Activated CD8-positive, alpha-beta T cell treated with anti-CD3 and anti-CD28 coated beads for 36 hours (primary cell): ENCODE measurements at places on chromosomes 7 and 10. TPM values are rescaled to one million over a fixed set of nuclear protein-coding genes. Genes with fewer than 3 reads are reported as not detected.

Gene ANXA8
- not detected for total RNA-seq

Gene HOXA1
- total RNA-seq: 0.25 TPM

Gene GNG11
- not detected for total RNA-seq

Gene FGL2
- 0.95 TPM for total RNA-seq

Gene OR2A42
- not detected for total RNA-seq

Gene PLXNA4
- 0.18 TPM for total RNA-seq

Gene CDHR3
- 0.74 TPM for total RNA-seq

Gene TNS3
- total RNA-seq: 0.04 TPM

Gene IFIT1B
- not detected for total RNA-seq

DNA sequence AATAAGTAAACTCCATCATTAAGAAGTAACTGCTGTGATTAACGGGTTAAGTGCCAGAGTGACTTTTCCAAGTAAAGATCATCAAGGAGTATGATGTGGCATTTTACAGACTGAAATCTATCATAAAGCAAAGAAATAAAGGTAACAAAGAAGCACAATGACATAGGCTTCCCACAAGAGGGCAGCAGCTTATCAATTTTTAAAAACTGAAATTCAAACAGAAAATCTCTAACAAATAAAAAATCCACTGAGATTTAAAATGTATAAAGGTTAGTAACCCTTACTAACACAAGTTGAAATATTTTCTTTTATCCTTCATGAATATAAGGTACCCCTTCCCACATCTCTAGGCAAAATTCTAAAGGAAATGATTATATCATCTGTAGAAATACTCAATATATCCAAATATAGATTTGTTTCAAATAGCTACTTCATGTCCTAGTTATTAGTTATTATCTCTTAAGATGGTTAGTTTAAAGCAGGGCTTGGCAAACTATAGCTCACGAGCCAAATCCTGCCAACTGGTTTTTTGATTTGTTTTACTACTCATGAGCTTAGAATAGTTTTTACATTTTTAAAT lies 29.2 kb downstream of the FAM3C start:
- no peak overlapping the region for H3K27ac ChIP-seq
- peak; percentile 33 for DNase-seq
- H3K4me3 ChIP-seq: no peak overlapping the region
- H3K27me3 ChIP-seq: no peaks in the 10 kb centered on the region

DNA sequence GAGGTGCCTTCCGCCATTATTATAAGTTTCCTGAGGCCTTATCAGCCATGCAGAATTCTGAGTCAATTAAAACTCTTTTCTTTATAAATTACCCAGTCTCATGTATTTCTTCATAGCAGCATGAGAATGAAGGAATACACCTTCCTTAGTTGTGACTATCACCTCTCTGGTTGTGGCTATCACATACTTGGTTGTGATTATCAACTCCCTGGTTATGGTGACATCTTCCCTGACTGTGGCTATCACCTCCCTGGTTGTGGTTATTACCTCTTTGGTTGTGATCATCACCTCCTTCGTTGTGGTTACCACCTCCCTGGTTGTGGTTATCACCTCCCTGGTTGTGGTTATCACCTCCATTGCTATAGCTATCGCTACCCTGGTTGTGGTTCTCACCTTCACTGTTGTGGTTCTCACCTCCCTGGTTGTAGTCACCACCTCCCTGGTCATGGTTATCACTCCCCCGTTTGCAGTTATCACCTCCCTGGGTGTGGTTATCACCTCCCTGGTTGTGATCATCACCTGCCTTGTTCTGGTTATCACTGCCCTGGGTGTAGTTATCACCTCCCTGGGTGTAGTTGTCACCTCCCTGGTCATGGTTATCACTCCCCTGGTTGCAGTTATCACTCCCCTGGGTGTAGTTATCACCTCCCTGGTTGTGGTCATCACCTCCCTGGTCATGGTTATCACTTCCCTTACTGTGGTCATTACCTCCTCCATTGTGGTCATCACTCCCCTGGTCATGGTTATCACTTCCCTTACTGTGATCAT lies 105.9 kb downstream of the GPR26 start:
- peaks cover 26% of the 10 kb centered on the region for H3K27me3 ChIP-seq
- peaks cover 11% of the 10 kb centered on the region for H3K36me3 ChIP-seq
- DNase-seq: peak; percentile 27
- H3K4me3 ChIP-seq: peak overlapping the region; percentile 59
- H3K27ac ChIP-seq: peak overlapping the region; percentile 76
- peaks cover 5% of the 10 kb centered on the region for H3K4me1 ChIP-seq

GRCh38 chr10:20535897-20536881 lies 360.9 kb downstream of the NEBL start:
- no peak overlapping the region for H3K27ac ChIP-seq
- H3K4me1 ChIP-seq: no peaks in the 10 kb centered on the region
- no peak overlapping the region for H3K4me3 ChIP-seq
- no peaks in the 10 kb centered on the region for H3K27me3 ChIP-seq
- no peaks in the 10 kb centered on the region for H3K36me3 ChIP-seq

DNA sequence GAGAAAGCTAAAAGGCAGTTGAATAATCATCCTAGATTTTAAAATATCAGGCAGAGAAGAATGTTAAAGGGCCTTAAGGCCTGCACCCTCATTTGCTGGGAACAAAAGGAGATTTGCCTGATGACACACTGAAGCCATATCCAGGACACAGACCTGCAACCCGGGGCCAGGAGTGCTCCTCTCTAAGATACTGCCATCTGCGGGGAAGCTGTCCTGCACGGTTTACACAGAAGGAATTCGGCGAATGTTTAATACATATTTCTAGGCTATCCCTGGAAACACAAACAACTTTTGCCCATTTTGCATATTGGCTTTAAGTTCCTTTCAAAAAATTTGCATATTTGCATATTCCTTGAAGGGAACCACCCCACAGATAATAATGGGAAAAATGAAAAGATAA lies 52.3 kb downstream of the DYNC1I1 start:
- H3K27me3 ChIP-seq: no peaks in the 10 kb centered on the region
- H3K4me3 ChIP-seq: no peak overlapping the region
- no peaks in the 10 kb centered on the region for H3K4me1 ChIP-seq
- no peaks in the 10 kb centered on the region for H3K36me3 ChIP-seq

DNA sequence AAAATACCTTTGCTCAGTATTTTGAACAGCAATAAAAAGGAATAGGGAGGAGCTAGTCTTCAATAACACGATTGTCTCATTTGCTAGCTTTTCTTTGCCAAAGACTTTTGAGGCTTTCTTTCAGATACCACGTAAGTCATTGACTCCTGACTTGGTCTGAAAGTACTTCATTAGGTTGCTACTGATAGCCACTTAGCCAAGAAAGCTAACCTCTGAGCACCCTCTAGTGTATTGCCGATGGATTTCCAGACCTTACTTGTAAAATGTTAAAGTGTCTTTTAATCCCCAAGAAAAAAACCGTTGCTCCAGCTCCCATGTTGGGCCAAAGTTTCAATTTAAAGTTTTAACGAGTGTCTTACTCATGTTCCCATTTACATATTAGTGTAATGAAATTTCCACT lies 63.4 kb upstream of the STRIP2 start:
- no peak overlapping the region for H3K4me3 ChIP-seq
- H3K27me3 ChIP-seq: no peaks in the 10 kb centered on the region
- no peak overlapping the region for H3K27ac ChIP-seq
- DNase-seq: no peak

DNA sequence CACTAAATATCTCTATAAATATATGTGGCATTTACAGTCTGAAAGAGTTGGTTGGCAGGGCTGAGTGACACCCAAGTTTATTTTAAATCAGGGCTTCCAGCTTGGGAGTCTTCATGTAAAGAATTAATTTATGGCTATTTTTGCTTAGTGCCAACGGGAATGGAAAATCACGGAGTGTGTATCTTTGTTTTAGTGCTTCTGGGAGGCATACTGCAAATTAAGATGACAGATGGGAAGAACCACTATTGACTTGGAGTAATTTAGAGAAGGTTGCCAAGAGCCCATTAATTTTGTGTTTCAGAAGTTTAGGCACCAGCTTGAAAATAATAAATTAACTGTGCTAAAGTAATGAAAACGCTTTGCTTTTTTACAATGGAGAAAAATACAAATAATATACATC lies 135.2 kb downstream of the GPR37 start:
- no peak for DNase-seq
- no peaks in the 10 kb centered on the region for H3K4me1 ChIP-seq
- H3K4me3 ChIP-seq: no peak overlapping the region
- H3K27ac ChIP-seq: no peak overlapping the region
- no peaks in the 10 kb centered on the region for H3K36me3 ChIP-seq

DNA sequence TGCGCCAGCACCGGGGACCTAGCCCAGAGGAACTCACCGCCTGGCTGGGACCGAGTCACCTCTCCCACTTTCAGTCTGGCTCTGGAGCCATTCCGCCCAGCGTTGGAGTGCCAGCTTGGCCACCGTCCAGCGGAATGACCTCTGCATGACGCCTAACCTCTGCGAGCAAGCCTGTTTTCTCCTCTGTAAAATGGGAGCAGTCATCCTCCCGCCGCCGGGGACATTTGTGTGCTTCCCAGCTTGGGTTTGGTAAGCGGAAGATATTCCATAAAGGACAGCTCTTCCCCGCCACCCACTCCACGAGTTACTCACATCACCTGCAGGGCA lies 1.3 kb upstream of the ZCCHC24 start:
- H3K27me3 ChIP-seq: peaks cover 12% of the 10 kb centered on the region
- DNase-seq: no peak
- peaks cover 28% of the 10 kb centered on the region for H3K4me1 ChIP-seq

DNA sequence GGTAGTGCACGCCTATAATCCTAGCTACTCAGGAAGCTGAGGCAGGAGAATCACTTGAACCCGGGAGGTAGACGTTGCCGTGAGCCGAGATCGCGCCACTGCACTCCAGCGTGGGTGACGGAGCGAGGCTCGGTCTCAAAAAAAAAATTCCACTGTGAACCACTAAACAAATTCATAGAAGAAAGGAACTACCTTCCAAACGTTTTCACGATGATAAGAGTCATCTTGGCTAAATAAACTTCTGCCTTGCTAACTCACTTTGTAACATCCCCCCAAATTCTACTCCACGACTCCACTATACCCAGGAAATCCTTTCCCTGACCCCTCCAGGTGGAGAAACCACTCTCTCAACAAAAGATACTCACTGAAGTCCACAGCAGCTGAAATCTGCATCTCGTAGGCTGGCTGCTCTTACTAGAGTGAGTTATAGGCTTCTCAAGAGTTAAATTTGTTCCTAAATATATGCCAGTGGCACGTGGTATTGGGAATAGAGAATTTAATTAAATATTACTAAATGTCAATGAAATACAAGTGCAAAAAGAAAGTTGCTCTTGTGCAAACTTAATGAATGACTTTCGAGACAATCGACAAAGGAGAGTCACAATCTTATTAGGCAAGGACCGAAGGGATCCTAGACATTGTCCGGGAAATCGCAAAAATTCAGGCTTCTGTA lies 1.6 kb upstream of the GTF2I start:
- H3K27me3 ChIP-seq: no peaks in the 10 kb centered on the region
- H3K36me3 ChIP-seq: peaks cover 13% of the 10 kb centered on the region
- DNase-seq: no peak

DNA sequence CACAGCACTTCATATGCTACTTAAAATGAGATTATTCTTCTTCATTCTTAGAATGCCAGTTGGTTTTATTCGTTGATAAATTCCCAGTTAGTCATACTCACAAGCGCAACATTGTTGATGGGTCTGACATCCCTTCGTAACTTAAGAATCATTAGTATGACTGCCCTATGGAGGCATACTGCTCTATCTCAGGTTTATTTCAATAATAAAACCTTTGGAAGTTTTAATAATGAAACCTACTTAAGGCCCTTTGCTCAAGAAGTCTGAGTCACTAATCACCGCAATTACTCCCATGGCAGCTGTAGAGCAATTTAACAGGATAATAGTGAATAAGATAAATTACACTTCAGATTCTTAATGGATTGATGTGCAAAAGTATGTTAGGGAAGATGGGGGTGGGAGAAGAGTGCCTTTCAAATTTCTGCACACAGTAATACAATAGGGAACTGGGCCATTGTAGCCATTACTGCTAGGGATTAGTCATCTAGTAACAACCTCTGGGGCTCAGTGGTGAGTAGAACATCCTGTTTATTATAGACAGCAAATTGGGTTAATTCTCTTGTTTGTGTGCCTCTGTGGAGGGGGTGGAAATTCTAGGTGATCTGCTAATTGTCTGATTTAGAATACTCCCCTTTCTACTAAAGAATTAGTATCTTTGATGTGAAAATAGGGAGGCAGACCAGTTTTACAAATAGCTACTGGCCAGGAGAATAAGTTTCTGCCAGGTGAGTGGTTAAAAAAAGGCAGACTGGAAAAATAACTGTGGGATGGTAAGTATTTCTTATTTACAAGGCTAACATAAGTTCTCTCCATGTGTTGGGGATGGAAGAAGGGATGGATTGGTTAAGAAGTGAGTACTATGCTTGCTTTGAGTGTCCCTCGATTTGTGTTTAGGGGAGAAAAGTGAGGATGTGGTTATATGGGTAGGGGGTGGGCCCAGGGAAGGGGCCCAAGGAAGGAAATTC lies 74.5 kb upstream of the VKORC1L1 start:
- no peak overlapping the region for H3K4me3 ChIP-seq
- H3K36me3 ChIP-seq: no peaks in the 10 kb centered on the region
- peak; percentile 23 for DNase-seq
- peaks cover 8% of the 10 kb centered on the region for H3K4me1 ChIP-seq
- H3K27ac ChIP-seq: peak overlapping the region; percentile 4
- H3K27me3 ChIP-seq: no peaks in the 10 kb centered on the region
